NK-92 treated with Interleukin-12 subunit alpha and Interleukin-12 subunit beta, amount 100 ng/mL, for 24 hours (cell line): ENCODE measurements at places on chromosomes 2 and 18.

GRCh38 chr2:19883486-19883885, 18.3 kb downstream of the TTC32 start:
- DNase-seq: no peak

DNA sequence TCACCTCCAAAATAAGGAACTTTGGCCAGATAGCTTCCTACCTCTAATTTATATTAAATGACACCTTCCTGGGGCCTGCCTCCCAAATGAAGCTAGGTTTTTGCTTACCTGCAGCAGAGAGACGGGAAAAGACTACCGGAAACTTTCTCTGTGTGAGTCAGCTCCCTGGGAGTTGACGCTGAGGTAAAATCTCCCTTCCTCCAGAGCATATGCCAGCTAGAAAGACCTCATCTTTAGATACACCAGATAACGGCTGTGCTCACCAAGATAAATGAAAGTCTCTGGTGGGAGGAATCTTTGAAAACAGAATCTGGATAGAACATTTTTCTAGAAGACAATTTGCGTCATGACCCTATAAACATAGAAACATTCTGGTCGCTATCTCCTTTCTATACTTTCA, 99.7 kb upstream of the RFX8 start:
- no peak for DNase-seq

GRCh38 chr2:118065921-118066511, 22.3 kb upstream of the INSIG2 start:
- DNase-seq: no peak

GRCh38 chr2:239910404-239910803, 114.7 kb downstream of the NDUFA10 start:
- DNase-seq: no peak

DNA sequence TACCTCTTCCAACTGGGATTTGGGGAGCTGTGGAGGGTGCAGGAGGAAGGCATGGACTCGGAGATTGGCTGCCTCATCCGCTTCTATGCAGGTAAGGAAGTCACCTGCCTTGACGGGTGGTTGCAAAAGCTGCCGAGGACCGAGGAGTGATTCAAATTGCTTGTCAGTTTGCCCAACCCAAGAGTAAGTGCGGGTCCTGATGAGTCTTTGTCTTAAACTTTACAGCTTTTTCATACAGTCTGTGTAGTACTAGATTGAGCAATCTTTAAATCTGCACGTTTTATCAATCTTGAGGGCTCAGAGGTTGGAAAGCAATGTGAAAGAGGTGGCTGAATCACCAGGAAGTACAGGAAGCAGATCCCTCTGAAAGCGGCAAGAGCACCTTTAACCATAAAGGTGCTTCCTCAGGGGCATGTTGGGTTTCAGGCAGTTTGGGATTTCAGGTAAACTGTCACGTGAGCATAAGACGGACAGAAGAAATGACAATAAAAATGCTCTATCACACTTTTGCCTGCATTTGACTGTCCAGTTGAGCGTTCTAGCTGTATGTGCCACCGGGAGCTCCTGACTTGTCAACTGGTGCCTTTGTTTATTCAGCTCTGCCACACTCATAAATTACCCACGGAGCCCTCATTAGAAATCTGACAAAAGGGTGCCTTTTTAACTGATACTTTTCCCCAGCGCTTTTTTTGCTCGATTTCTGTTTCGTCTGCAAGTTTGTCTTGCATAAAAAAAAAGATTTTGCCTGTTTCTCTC, 2.0 kb downstream of the PHLPP1 start:
- no peak for DNase-seq

GRCh38 chr2:225773148-225773547, 373.6 kb downstream of the NYAP2 start:
- no peak for DNase-seq

GRCh38 chr18:11664286-11664685, 24.8 kb upstream of the GNAL start:
- no peak for DNase-seq
